B cell (primary cell): ENCODE measurements at places on chromosomes 16 and 17. TPM values are rescaled to one million over a fixed set of nuclear protein-coding genes. Genes with fewer than 3 reads are reported as not detected.

The CNGB1 gene
- not detected in 2 replicates for total RNA-seq

The CHD9NB gene
- not detected in 2 replicates for total RNA-seq

- DNase-seq: peak; percentile 28
Observed at GRCh38 chr16:71645450-71645849, 19.5 kb downstream of the MARVELD3 start.

The CDT1 gene
- total RNA-seq: 0.27 and 1.3 TPM in 2 replicates

The NUPR1 gene
- total RNA-seq: not detected in 2 replicates

DNA sequence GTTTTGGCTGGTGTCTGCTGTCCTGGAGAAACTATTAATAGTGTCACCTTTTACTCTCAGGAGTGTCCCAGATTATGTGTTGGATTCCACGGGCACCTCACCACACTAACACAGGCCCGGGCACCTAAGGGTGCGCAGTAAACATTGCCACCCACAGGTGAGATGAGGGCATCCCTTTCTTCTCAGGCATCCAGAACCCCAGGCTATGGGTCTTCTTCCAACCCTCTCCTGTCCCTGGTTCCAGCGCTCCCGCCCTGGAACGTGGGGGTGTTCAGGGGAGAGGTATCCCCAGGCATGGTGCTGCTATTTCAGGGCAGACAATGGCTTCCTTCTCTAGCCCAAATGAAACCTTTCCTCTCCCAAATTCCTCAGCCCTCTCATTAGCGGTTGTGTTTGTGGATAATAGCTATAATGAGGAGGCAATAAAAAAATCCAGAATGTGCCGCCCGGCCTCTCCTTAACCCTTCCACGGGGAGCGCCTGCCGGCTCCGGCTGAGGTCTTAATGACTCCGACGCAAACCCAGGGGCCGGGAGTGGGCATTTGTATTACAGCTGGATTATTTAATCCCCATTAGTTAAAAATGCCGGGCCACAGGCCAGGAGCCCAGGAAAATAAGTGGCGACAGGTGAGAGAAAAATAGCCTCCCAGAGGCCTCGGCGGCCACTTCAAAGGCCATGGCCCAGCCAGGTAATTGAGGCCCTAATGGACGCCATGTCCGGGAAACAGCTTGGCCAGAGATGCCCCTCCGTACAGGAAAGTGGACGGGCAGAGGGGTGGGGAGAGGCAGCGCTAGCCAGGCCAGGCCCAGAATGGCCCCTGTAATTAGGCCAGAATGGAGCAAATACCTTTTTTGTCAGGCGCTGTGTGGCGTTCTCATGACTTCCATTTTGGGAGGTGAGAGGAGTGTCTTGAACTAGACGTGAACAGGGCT lies 102.8 kb downstream of the IRX5 start:
- no peak for DNase-seq

The PYDC1 gene
- total RNA-seq: not detected in 2 replicates

DNA sequence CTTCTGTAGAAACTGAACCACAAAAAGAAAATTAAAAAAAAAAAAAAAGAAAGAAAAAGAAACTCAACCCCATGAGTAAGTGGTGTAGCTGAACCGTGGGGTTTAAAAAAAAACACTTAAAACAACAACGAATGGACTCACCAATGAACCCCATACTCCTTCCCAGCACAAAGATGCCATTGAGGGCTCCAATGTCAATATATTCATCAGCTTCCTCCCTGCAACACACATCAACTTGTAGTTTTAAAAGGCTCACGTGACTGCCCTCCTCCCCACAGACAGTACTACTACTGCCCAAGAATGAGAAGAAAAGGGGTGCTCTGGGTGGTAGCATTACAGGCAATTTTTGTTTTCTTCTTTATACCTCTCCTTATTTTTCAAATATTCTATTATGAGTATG lies 3.3 kb upstream of the KLHL11 start:
- DNase-seq: no peak

- DNase-seq: no peak
Observed at GRCh38 chr17:69069226-69069750, 8.6 kb upstream of the ABCA9 start.

DNA sequence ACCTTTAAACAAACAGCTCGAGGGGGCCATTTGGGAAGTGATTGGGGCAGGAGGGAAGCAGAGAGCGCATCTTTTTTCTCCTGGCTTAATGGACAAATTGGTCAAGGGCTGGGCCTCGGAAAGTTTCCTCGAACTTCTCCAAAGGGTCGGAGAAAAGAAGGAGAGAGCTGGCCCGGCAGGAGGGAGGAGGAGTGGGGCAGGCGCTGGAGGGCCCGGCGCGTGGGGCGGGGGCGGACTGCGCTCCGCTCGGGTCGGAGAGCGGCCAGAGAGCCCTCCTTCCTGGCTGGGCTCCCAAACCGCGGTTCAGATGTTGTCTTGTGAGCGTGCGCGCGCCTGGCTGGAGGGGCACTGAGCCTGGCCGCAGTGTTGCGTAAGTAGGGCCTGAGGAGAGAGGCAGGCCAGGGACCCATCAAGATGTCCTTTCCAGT lies 1.2 kb downstream of the MMP2 start:
- DNase-seq: no peak

- DNase-seq: no peak
Observed at GRCh38 chr16:50711862-50712559, 18.6 kb downstream of the NOD2 start.

- DNase-seq: peak; percentile 53
Observed at GRCh38 chr16:49407873-49408550, 34.4 kb downstream of the C16orf78 start.

DNA sequence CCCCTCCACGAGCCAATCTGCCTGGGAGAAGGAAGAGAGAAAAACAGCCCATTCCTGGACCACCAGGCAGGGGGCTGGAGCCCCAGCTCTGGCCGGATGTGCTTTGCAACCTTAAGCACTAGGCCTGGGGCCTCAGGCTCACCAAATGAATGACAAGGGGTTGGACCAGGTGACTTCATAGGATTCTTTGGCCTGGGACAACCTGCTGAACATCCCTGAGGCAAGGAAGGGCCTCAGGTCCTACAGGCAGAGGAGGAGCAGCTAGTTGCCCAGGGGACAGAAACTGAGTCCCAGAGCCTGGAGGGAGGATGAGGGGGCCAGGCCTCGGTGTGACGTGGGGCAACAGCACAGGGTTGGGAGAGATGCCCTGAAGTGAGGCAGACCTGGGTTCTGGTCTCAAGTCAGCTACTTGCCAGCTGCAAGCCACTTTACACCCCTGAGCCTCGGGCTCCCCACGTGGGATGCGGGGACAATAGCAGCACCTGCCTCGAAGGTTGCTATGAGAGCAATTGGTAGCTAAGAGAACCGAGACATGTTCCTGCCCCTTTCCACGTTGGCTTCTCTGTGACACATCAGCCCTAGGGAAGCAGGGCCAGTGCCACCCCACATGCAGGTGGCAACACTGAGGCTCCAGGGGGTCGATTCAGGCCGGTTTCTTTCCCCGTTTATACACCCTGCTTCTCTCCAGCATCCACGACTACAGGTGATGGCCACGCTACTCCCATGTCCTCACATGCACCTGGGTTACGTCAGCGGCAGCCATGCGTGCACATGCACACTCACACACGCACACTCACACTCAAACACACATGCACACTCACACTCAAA lies 42.6 kb downstream of the CFAP20 start:
- DNase-seq: no peak

DNA sequence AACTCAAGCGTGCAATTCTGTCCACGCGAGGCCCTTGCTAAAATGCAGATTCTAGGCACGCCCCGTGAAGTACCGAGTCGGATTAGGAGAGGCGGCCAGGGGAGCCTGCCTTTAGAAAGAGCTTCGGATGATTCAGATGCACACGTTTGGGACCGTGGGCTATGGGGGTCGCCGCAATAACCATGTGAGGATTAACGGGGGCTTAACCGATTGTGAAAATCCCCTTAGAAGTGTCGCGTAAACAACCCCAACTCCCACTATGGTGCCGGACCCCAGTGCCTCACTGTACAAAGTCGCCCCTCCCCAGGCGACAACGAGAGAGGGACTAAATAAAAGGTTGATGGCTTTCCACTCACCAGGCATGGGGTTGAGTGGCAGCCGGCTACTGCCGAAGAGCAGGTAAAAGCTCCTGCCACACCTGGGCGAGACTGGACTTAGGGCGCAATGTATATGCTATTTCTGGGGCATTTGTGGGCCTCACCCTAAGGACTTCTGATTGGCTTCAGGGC lies 635 bp upstream of the SP2 start:
- no peak for DNase-seq

DNA sequence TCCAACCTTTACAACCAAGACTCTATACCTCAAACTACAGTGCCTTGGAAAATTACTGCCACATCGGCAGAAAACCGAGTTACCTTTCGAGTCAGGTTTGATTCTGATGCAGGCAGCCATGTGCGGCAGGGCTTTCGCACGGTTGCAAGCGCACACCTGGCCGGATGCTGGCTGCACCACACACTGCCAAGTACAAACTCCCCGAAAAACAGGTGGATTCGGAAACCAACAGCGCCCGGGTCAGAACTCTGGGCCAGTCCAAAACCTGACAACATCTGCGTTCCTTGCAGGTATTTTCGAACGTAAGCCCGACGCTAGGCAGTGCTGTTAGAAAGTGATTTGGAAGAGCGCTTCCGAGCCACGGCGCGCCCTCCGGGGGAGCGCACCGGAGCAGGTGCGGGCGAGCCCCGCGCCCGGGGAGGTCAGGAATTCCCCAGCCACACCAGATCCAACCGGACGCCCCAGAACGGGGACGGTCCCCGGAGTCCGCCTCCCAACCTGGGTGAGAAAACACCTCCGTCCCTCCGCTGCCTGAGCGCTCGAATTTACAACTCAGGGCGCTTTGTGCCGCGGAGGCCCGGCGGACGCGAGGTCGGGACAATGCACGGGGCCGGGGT lies 1.2 kb downstream of the USP7 start:
- DNase-seq: peak; percentile 92

DNA sequence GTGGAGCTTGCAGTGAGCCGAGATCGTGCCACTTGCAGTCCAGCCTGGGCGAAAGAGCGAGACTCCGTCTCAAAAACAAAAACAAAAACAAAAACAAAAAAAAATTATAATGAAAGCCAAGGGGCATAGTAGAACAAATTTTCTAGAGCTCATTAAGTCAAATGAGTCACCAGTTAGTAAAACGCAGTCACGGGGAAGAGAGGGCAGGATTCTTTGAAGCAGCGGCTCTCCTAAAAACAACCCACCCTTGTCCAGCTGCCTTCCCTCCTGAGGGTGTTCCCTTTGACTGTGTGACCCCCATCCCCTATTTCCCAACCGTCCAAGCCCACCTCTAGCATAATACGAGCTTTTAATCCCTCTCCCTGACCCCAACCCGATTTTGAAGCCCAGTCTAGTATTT lies 44.1 kb upstream of the STH start:
- no peak for DNase-seq

The CCDC43 gene
- total RNA-seq: 21.9 and 22.7 TPM in 2 replicates

The HOXB5 gene
- total RNA-seq: not detected in 2 replicates

The TMEM231 gene
- 4.7 and 6.0 TPM in 2 replicates for total RNA-seq

GRCh38 chr16:77853161-77853560 lies 64.8 kb downstream of the VAT1L start:
- DNase-seq: no peak

- DNase-seq: no peak
Observed at GRCh38 chr16:50831751-50832150, 89.9 kb downstream of the CYLD start.

The ZNF423 gene
- not detected in 2 replicates for total RNA-seq

The TMEM235 gene
- total RNA-seq: not detected in 2 replicates

DNA sequence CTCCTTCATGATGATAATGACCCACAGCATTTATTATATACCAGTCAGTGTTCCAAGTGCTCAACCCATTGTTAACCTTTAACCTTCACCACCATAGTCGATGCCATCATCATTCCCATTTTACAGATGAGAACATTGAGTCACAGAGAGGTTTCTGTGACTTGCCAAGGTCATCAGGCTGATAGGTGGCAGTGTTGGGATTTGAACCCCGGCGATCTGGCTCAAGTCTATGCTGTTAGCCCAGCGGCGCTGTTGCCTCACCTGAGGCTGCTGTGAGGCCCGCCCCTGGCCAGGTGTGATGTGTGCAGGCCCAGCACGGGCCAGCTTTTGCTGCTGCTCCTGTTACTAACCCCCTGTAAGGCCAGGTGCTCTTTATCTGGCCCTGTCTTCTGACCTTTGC lies 101.2 kb downstream of the OR1D5 start:
- no peak for DNase-seq

GRCh38 chr17:50169121-50169764 lies 3.4 kb downstream of the SGCA start:
- DNase-seq: peak; percentile 91

The PDP2 gene
- 15.0 and 18.7 TPM in 2 replicates for total RNA-seq

- no peak for DNase-seq
Observed at GRCh38 chr16:57559072-57559790, 16.8 kb downstream of the ADGRG5 start.
